ENCODE measurements at places on chromosomes 13 and 19. TPM values are rescaled to one million over a fixed set of nuclear protein-coding genes. Genes with fewer than 3 reads are reported as not detected.

Gene YIPF2
- total RNA-seq = 53.3 TPM

Gene FFAR2
- total RNA-seq = 1.9 TPM

Gene ACER1
- total RNA-seq = not detected

Gene GNG7
- 11.3 TPM for total RNA-seq

Gene RAX2
- total RNA-seq = not detected

Gene PSG6
- not detected for total RNA-seq

Gene RFPL4AL1
- total RNA-seq = not detected

Gene NTF4
- 1.5 TPM for total RNA-seq

Gene SCEL
- not detected for total RNA-seq

Gene ZNF749
- 25.1 TPM for total RNA-seq

Gene ZNF841
- total RNA-seq = 30.7 TPM

Measured in progenitor cell of endocrine pancreas (in vitro differentiated cells).